ENCODE measurements at places on chromosomes 1 and 21.
A peak's percentile ranks its signal among the peaks of the same experiment; 100 is the strongest.

DNA sequence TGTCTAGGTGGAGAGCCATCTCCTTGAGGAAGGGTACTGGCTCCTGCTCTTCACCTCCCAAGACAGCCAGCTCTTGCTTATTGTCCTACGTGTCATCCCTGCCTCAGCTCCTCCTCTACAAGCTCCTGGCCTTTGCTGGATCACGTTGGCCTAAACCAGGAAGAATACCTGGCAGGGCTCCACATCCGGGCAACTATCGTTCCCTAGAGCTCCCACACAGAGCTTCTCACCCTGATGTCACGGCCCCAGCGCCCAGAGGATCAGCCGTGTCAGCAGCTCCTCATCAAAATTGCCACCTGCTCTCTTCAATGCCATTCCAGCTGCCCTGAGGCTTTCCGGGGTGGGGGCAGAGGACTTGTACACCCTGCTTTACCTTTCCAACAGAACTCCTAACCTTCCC is 1.9 kb upstream of the TPM3 start:
- peak; percentile 50 for DNase-seq

DNA sequence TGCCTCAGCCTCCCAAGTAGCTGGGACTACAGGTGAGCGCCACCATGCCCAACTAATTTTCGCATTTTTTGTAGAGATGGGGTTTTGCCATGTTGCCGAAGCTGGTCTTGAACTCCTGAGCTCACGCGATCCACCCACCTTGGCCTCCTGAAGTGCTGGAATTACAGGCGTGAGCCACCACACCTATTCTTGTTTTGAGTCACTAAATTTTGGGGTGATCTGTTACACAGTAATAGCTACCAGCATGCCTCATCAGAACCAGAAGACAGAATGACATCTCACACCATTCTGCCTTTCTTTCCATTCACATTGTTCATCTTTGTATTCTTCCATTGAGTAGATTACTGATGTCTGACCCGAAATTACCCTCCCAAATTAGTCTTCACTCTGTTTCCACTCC is 9.1 kb downstream of the RHBDL2 start:
- no peak for DNase-seq

DNA sequence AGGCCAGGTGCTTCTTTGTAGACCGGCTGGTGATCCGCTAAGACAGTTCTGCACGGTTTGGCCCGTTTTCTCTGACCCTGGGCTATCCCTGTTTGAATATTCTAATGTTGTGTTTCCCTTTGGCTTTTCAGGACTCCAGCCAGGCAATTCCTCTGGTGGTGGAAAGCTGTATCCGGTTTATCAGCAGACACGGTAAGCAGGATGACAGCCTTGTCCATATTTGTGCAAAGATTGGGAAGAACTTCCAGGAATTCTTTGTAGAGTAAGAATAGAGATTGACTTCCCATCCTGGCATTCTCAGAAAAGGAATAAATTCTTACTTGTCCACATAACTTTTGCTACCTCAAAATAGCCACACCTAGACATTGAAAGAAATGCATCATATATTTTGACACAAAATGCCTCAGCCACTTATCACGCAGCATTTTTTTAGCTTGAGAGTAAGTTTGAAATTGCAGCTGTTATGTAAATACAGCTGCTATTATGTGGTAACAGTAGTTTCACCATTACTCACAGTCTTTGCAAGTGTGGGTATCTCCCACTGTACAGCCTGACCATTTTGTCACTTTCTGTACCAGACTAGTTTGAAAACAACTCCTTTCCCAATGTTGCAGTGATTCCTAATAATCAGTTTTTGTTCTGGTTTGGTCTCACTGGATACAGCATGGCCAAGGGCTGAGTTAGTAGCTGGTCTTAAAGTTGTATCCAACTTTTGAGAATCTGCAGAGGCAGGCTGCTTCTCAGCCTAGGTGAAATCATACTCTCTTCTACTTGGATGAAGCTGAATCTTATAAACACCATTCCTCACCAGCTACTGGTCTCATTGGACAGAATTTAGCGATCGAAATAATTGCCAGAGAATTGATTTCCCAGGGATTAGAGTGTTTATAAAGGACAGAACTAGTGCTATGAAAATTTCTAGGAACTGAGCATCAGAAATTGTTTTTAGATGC is 40.0 kb upstream of the IKBKE start:
- DNase-seq = no peak

GRCh38 chr1:181159451-181160140 is 71.1 kb downstream of the IER5 start:
- no peak for DNase-seq

GRCh38 chr1:9590201-9590600 is 1.5 kb downstream of the TMEM201 start:
- DNase-seq = no peak
